CD4-positive, alpha-beta T cell treated with Interleukin-4 for 4 hours (primary cell): ENCODE measurements at places on chromosomes 2 and 18.

- no peak for DNase-seq
Measured at GRCh38 chr18:36009214-36009613, 36.7 kb downstream of the RMP24 start.

GRCh38 chr2:86336675-86337243, 667 bp downstream of the REEP1 start:
- no peak for DNase-seq

GRCh38 chr2:214574084-214574781, 163.4 kb downstream of the VWC2L start:
- DNase-seq: no peak

DNA sequence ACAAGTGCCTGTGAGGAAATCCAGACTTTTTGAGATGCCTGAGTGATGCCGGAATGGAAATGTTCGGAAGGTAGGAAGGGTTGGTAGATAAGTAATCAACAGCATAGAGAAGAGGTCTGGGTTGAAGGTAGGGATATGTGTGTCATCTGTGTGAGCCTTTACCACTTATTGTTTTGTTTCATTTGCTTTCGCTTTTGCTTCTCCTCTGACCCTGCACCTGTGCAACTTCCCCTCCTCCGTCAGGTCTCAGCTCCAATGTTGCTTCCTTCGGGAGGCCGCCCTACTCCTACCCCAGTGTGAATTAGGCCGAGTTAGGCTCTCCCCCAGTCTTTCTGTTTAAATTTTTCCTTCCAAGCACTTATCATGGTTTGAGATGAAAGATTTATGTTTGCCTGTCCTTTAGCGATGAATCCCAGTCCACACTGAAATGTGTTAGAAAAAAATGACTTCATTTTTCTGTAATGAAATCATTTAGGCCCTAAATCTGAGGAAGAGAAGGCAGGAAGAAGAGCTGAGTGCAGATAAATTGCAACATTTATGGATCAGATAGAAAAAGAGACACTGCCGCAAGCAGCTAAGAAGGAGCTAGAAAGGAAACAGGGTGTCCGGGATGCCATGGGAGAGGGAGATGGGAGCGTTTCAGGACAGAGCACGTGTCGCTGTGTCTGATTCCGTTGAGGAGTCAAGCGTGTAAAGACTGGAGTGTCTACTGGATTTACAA, 139.6 kb upstream of the PELI1 start:
- peak; percentile 52 for DNase-seq

DNA sequence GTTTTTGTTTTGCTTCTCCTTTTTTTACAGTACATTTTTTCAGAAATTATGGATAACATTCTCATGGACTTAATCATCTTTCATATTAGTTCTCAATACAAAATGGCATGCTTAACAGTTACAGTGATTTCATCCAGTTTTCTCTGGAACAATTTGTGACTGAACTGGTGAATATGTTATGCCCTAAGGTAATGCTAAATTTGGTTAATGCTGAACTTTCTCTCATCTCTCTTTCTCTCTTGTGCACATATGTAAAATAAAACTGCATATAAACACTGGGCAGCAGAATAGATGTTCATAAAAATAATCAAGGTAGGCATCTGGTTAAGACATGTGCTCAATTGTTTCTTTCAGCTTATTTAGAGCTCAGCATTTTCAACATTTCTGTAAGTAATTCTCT, 196.3 kb upstream of the TMEFF2 start:
- no peak for DNase-seq

GRCh38 chr2:44772669-44773378, 168.7 kb upstream of the SIX3 start:
- DNase-seq: no peak

- no peak for DNase-seq
Measured at GRCh38 chr2:235541016-235541415, 47.2 kb downstream of the AGAP1 start.
